ENCODE measurements at places on chromosomes 1 and 21.
A peak's percentile ranks its signal among the peaks of the same experiment; 100 is the strongest.

DNA sequence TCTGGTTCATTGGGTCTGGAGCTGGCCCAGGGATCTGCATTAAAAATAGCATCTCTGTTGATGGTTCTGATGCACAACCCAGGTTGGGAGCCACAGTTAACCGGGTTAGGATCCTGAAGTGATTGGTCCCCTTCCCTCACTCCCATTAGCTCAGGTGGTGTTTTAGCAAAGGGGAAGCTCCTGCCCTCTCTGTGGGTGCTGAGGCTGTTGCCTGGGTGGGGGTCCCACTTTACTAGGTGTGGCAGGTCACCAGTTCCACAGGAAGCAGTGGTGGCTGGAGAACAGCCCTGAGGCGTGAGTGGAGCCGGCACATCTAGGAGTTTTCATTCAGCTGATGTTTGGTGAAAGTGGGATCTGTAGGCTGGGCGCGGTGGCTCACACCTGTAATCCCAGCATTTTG is 86.5 kb downstream of the MAN1C1 start:
- no peak for DNase-seq

DNA sequence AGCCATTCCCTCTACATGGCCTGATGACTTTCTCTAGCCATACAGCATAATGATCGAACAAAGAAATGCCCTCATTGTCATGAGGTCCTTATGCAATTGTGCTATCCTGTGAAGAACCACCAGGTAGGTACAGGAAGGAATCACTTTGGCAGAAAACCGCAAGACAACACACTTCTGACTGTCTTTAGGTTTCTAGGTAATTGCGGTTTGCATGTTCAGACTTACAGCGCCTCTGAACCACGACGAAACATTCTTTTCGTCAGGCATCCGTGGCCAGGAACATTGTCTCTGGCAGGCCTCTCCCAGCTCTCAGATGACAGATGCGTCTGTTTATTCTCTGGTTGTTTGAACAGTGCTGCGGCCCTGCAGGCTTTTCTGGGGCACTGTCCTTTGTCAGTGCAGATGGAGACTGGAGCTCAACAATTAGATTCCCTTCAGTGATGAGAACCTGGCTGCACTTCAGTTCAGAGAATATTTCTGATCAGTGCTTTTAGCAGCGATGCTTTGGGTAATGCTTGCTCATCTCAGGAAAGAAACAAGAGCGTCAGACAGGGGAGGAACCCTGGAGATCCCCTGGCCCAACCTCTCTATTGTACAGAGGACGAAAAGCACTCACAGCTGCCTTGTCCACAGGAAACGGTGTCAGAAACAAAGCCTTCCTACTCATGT is 63.4 kb downstream of the B3GALT5 start:
- DNase-seq = peak; percentile 53

DNA sequence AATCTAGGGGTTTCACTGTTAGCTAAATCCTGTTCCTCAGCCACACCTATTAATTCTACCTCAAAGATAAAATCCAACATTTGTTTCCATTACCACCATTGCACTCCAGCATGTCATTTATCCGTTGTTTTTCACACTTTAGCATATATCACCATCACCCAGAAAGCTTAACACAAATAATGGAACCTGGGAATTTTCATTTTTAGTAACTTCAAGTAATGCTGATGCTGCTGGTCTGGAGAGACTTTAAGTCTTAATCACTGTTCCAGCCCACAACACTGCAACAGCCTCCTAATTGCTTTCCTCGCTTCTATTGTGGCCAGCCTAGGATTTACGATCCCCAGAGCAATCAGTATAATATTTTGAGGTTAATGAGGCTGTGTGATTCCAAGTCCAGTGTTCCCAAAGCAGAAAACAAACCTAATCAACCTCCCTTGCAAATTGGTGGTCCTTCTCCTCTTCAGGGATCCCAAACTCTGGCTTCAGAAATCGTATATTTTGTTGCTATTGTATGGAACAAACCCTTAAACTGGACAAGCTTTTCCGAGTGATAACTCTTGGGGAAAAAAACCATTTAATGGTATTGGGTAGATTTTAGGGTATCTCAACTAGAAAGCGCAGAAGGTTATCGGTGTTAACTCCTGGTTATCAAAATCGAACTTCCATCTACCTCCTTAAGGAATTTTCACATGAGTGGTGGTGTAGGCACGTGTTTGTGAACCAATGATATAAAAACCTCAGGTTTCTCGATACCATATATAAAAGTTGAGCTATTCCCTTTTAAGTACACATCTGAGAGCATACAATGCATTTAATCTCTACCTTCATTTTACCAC is 50.0 kb upstream of the BOLA1 start:
- DNase-seq = no peak

- no peak for DNase-seq
Observed at GRCh38 chr1:155079487-155080311, 1.1 kb downstream of the EFNA3 start.

DNA sequence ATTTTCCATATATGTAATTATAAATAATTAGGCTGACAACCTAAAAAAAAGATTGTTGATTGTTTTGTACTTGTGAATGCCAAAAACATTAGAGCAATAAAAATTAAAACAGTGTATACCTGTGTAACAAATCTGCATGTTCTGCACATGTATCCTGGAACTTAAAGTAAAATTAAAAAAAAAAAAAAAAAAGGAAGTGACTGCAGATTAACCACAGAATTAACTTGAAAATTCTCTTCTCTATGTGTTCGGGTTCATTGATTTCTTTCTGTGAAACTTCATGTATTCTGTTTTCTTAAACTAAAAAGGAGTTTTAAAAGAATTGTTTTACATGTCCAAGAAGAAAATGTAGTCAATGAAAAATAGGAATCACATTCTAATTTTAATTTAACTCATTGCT is 95.7 kb downstream of the FASLG start:
- DNase-seq = no peak

GRCh38 chr21:33937931-33938339 is 22.3 kb upstream of the ATP5PO start:
- DNase-seq = no peak
